Stimulated activated CD4-positive, alpha-beta T cell treated with anti-CD3 and anti-CD28 coated beads, Interleukin-15, amount 100 ng/mL, for 1 hour (primary cell): ENCODE measurements at places on chromosomes 11 and 22.

GRCh38 chr22:17332109-17332800 is 37.0 kb upstream of the CECR2 start:
- DNase-seq, result no peak

DNA sequence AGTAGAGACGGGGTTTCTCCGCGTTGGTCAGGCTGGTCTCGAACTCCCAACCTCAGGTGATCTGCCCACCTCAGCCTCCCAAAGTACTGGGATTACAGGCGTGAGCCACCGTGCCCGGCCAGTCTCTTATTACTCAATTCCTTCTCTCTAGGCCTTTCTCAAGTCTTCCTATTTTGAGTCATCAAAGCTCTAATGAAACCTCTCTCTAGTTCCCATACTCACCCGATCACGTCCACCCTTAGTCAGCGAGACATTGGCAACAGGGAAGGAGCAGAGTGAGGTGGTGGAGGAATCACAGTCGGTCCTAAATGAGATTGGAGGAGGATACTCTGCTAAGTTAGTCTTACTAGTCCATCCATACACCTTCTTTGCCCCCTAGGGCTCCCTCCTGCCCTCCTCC is 5.0 kb downstream of the BSCL2 start:
- no peak for DNase-seq

GRCh38 chr11:130475426-130476053 is 27.1 kb downstream of the ADAMTS15 start:
- no peak for DNase-seq

DNA sequence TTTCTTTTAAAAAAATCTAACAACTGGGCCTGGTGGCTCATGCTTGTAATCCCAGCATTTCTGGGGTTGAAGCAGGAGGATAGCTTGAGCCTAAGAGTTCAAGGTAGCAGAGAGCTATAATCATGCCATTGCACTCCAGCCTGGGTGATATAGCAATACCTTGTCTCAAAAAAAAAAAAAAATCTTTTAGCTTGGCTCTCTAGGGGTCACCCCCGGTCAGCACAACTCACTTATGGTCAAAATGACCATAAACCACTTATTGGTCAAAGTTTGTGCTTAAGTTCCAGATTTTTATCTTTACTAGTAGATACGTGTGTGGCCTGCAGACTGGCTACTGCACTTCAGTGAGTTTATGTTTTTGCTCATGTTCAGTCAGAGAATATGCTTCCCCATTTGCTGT is 6.3 kb upstream of the SPDYC start:
- no peak for DNase-seq

DNA sequence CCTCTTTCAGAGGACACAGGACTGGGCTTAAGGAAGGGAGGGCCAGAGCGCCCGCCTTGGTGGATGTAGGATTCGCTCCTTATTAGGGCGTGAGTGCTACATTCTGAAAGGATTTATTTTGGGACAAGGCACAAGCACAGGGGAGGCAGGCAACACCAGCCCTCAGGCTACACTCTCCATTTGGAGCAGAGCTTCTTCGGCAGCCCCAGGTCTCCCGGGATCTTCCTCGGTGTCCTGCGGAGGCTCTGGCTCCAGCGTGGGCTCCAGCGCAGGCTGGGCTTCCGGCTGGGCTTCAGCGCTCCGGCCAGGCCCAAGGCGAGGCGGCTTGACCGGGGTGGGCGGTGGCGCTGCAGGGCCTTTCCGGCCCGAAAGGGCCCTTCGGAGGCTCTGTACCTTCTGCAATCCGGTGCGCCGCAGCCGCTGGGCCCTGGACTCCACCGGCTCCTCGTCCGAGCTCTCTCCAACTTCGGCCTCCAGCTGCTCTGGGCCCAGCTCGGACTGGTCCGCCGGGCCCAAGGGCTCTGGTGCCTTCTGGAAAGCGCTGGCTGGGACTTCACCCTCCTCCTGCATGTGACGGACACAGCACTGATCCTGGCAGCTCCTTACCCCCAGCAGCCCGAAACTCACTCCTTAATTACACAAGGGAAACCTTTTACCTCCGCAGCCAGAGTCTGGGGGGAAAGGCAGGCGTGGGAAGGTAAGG is 1.1 kb downstream of the CAVIN3 start:
- no peak for DNase-seq
